Heart left ventricle (tissue), 16 donors: ENCODE measurements at places on chromosomes 16 and 17. TPM values are rescaled to one million over a fixed set of nuclear protein-coding genes. Genes with fewer than 3 reads are reported as not detected.

GRCh38 chr16:86520317-86521210, 10.2 kb downstream of the FOXF1 start:
- peaks cover 50% of the 10 kb centered on the region for H3K27me3 ChIP-seq
- peaks cover 10% of the 10 kb centered on the region for H3K4me1 ChIP-seq
- DNase-seq, result peak; percentile 55
- H3K36me3 ChIP-seq, result no peaks in the 10 kb centered on the region

GRCh38 chr17:50094243-50094752, 853 bp upstream of the PDK2 start:
- H3K36me3 ChIP-seq, result peaks cover 4% of the 10 kb centered on the region
- H3K4me3 ChIP-seq, result peak overlapping the region; percentile 83
- peak; percentile 93 for DNase-seq
- H3K27ac ChIP-seq, result peak overlapping the region; percentile 69

DNA sequence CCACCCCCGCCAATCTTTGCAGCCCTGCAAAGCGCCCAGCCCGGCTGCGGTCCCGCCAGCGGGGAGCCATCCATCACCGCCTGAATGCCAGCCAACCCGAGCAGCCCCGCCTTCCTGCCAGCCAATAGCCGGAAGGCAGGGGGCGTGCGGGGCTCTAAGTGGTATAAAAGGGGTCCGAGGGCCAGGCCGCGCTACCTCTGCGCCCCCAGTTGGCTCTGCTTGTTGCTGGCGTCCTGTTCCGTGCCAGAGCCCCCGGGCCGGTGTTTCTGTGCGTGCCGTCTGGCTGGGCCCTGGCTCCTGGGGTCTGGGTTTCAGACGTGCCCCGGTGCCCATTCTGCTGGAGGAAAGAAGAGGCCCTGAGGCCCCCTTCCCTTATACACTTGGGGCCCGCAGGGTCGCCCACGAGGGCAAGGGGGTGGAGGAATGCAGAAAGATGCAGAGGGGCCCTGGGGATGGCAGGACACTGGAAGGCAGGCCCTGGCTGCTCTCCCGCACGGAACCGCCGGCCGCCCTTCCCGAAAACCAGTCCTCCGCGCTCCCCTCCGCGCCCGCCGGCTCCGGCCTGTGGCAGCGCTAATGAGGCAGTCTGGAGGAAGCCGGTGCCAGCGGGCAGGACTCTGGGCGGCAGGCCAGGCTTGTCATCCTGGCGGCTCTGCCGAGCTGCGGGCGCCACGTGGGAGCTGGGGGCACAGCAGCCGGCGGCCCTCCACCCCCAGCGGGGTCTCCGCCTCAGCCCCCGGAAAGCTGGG, 14.0 kb downstream of the COPZ2 start:
- peak; percentile 88 for DNase-seq
- peaks cover 39% of the 10 kb centered on the region for H3K4me1 ChIP-seq
- peak overlapping the region; percentile 72 for H3K27ac ChIP-seq

DNA sequence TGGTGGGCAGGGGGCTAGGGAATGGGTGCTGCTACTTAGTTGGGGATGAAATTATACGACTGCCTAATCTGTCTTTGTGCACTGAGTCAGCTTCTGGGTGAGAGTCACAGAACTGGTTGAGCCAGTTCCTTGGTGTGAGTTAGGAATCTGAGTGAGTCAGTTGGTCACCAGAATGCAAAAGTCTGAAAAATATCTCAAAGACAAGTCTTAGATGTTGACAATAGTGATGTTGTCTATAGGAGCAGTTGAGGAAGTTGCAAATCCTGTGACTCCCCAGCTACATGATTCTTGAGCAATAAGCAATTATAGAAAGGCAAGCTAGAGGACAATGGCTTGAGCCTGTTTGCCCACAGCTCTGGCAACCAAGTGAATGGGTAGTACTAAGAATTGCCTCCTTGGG, 399.2 kb downstream of the CNTNAP4 start:
- H3K27me3 ChIP-seq, result no peaks in the 10 kb centered on the region

The SYNGR3 gene
- polyA plus RNA-seq, result 0.53 TPM
